ENCODE measurements at places on chromosomes 1 and 21. TPM values are rescaled to one million over a fixed set of nuclear protein-coding genes. Genes with fewer than 3 reads are reported as not detected.
A peak's percentile ranks its signal among the peaks of the same experiment; 100 is the strongest.

DNA sequence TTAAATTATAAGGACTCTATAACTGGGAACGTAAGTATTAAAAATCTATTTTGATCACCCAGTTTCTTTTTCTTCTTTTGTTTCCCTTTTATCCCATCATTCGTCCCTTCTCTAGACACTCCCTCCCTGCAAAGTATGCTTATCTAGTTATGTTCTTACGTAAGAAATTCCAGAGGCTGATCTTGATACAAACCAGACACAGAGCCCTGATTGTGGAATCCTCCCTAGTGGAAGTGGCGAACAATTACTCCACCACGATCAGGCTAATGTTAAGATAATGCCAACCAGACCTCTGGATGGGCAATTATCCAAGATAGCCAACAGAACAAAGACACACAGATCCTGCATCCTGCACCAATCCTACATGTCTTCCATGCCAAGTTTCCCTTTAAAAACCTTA lies 1557.4 kb downstream of the PLA2G4A start:
- no peak overlapping the region for H3K27ac ChIP-seq
- no peak for DNase-seq
- H3K4me1 ChIP-seq, result no peaks in the 10 kb centered on the region
- H3K4me3 ChIP-seq, result no peak overlapping the region

The CACNA1S gene
- not detected for total RNA-seq

DNA sequence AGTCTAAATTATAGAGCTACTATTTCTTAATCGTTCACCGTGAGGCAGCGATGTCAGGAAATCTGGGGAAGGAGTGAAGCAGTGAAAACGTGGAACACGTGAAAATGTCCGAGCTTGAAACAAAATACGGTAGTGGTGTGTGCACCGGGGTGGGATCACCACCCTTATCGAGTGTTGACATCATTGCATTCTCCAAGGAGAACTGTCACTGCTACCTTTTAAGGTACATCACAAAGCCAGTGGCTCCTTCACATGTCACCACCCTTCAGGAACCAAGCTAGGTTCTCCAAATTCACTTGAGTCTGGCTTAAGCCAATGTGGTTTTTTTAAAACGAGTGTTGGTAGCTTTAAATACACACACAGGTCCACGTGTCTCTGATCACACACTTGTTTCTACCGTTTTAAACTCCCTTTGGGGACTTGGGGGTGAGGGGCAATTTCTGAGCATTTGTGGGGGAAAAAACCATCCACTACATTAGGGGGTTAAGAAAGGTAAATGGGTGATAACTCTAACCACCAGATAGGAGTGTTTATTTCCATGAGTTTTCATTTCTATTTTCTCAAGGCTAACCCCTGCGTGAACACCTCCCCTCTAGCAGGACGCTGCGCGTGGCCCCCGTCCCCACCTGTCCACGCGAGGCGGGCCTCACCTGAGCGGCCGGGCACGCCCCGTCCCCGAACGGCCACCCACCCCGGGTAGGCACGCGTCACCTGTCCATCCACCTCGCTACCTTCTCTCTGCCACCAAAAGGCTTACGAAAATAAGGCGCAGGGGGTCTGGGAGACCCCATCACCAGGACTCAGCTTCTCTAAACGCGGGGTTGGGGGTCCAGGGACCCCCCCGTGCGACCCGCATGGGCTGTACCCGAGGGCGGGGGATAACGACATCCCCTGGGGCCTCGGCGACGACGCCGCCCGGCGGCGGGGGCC lies 978 bp downstream of the PRDM15 start:
- peaks cover 24% of the 10 kb centered on the region for H3K4me1 ChIP-seq
- no peaks in the 10 kb centered on the region for H3K27me3 ChIP-seq
- DNase-seq, result peak; percentile 68

- DNase-seq, result no peak
- no peaks in the 10 kb centered on the region for H3K36me3 ChIP-seq
- H3K27me3 ChIP-seq, result no peaks in the 10 kb centered on the region
- H3K4me3 ChIP-seq, result no peak overlapping the region
- H3K27ac ChIP-seq, result no peak overlapping the region
These were observed 4.7 kb upstream of the WLS start for GRCh38 chr1:68237040-68237439.

The TP73 gene
- 0.52 TPM for total RNA-seq

DNA sequence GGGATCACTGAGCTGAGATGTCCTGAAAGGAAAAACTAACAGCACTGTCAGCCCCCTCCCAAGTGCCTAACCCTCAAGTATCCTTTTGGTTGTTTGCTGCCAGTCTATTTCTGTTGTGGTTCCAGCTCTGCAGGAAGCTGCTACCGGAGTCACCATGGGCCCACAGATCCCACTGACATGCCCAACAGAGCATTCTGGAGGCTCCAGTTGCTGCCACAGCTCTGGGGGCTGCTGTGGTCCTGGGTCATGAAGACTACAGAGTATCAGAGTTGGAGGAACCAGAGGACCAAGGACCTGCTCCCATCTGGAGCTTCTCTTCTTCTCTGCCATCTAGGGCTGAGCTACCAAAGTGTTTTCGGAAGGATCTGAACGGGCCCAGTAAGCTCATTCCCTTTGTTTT lies 910 bp downstream of the LCE3A start:
- no peak overlapping the region for H3K27ac ChIP-seq
- DNase-seq, result no peak
- no peak overlapping the region for H3K4me3 ChIP-seq
- no peaks in the 10 kb centered on the region for H3K36me3 ChIP-seq
- H3K4me1 ChIP-seq, result no peaks in the 10 kb centered on the region

The PRR9 gene
- not detected for total RNA-seq

DNA sequence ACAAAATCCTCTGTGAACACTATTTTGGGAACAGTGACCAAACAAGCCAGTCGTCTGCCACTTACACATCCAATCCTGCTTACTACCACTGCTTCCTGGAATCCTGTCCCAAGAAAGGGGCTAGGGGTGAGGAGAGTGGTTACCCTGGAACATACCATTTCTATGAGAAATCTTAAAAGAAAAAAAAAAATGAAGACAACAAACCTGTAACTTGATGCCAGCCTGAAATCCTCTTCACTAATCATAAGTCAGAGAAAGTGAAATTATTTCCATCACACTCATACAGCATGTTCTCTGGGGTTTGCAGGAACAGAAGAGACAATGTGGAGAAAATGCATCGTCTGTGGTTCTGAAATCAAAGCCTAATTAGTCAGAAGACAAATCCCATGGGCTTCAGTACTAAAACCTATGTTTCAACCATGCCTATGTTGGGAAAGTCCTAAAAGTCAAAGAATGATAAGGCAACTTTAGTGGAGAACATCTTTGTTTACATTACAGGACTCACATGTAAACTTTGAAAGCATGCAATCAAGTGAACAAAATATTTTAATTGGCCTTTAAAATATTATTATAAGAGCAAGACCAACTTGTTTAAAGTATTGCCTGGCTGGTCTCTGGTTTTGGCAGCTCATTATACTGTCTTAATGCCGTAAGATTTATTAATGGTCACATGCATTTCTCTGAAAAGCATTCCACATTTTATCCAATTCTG lies 220.7 kb downstream of the LTN1 start:
- H3K27me3 ChIP-seq, result no peaks in the 10 kb centered on the region
- H3K36me3 ChIP-seq, result no peaks in the 10 kb centered on the region
- no peak for DNase-seq
- no peak overlapping the region for H3K4me3 ChIP-seq
- H3K27ac ChIP-seq, result no peak overlapping the region

The RBM11 gene
- total RNA-seq, result not detected

The ARMH1 gene
- 7.7 TPM for total RNA-seq

The LRRC39 gene
- total RNA-seq, result 3.5 TPM

- no peak overlapping the region for H3K27ac ChIP-seq
- peaks cover 11% of the 10 kb centered on the region for H3K4me1 ChIP-seq
- no peak overlapping the region for H3K4me3 ChIP-seq
- DNase-seq, result no peak
- no peaks in the 10 kb centered on the region for H3K36me3 ChIP-seq
These were observed 153.2 kb downstream of the LRIG2 start for GRCh38 chr1:113226148-113226547.

DNA sequence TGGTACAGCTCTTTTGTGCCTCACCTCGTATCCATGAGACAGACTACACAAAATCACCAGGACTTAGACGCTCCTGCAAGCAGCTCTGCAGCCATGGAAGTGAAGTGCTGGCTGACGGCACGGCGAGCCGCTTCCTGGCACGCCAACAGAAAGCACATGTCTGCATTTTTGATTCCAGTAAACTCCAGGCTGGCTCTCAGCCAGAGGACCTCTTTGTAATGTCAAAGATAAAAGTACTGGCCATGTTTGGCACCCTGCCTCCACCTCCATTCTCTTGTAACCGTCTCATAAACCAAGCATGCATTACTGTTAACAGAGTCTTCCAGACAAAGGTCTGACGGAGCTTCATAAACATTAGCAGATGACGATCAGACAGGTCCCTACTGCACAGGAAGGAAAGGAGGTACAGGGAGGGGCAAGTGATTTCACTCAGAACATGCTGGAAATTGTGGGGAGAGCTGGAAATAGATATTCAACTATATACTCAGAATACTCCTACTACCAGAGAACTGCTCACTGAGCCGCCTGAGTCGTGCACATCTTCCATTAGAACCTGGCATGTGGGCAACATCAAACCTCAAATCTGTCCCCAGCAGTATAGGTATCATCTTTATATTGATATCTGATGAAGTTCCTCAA lies 632.0 kb downstream of the SMYD3 start:
- H3K27ac ChIP-seq, result no peak overlapping the region
- H3K27me3 ChIP-seq, result no peaks in the 10 kb centered on the region
- no peak overlapping the region for H3K4me3 ChIP-seq
- no peaks in the 10 kb centered on the region for H3K4me1 ChIP-seq
- no peaks in the 10 kb centered on the region for H3K36me3 ChIP-seq
- no peak for DNase-seq

- H3K27me3 ChIP-seq, result no peaks in the 10 kb centered on the region
- H3K4me1 ChIP-seq, result peaks cover 15% of the 10 kb centered on the region
- DNase-seq, result no peak
- H3K4me3 ChIP-seq, result no peak overlapping the region
- no peak overlapping the region for H3K27ac ChIP-seq
These were observed 5.7 kb upstream of the PAXBP1 start for GRCh38 chr21:32777269-32777668.

GRCh38 chr1:29833581-29833980 lies 597.3 kb downstream of the PTPRU start:
- no peak overlapping the region for H3K27ac ChIP-seq
- no peaks in the 10 kb centered on the region for H3K4me1 ChIP-seq
- H3K27me3 ChIP-seq, result no peaks in the 10 kb centered on the region
- no peaks in the 10 kb centered on the region for H3K36me3 ChIP-seq

DNA sequence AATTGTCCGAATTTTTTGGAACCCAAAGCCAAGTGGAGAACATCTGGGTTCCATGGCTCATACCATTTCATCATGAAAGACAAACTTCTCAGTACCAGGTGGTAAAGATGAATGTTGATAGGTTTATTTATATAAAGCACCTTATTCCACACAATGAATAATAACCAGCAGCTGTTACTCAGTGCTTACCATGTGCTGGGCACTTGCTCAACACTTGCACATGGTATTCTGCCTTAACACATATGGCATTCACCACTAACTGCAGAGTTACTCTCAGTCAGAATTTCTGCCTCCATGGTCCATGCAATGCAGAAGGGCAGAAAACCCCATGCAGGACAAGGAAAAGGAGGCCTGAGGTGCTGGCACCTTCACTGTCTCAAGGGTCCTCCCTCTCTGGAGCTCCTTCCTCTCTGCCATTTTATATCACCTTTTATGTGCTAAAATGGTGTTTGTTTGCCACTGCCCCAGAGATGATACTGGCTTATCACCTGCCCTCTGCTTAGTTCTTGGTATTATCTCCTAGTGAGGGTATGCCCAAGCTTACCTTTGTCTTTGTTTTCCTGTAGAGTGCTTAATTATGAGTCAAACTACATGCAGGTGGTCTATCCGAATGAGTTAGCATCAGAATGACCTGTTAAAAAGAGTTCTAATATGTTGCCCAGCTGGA lies 76.7 kb upstream of the ZNF326 start:
- H3K4me1 ChIP-seq, result peaks cover 75% of the 10 kb centered on the region
- no peak for DNase-seq

GRCh38 chr1:62685431-62685859 lies 2.7 kb downstream of the DOCK7 start:
- no peaks in the 10 kb centered on the region for H3K36me3 ChIP-seq
- peaks cover 5% of the 10 kb centered on the region for H3K4me1 ChIP-seq
- no peak overlapping the region for H3K27ac ChIP-seq
- DNase-seq, result no peak
- H3K27me3 ChIP-seq, result no peaks in the 10 kb centered on the region

DNA sequence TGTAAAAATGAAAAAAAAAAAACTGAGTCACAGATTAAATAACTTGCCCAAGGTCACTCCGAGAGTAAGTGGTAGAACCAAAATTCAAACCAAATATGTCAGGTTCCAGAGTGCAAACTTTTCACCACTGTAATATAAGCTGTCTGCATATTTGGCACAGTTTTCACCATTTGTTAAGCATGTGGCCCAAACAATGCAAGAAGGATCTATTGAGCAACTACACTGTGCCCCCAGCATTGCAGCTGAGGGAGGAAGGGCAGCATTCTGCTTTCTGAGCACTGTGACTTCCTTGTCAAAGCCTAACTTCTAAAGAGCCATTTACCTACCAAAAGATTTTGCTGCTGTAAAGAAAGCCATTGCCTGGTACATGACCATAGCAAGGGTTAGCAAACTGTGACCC lies 133.4 kb downstream of the SYT2 start:
- no peak overlapping the region for H3K4me3 ChIP-seq
- no peaks in the 10 kb centered on the region for H3K36me3 ChIP-seq
- no peak for DNase-seq
- no peaks in the 10 kb centered on the region for H3K27me3 ChIP-seq
- no peaks in the 10 kb centered on the region for H3K4me1 ChIP-seq

- H3K27me3 ChIP-seq, result no peaks in the 10 kb centered on the region
- H3K27ac ChIP-seq, result no peak overlapping the region
- H3K4me1 ChIP-seq, result no peaks in the 10 kb centered on the region
These were observed 26.5 kb upstream of the KRTAP19-8 start for GRCh38 chr21:31064803-31065202.

The FCGR1A gene
- total RNA-seq, result not detected

GRCh38 chr1:117013309-117013858 lies 11.8 kb downstream of the CD101 start:
- no peak overlapping the region for H3K4me3 ChIP-seq
- no peak overlapping the region for H3K27ac ChIP-seq
- H3K36me3 ChIP-seq, result no peaks in the 10 kb centered on the region
- DNase-seq, result no peak

Data from Karpas-422 (cell line).